T-helper 9 cell (primary cell): ENCODE measurements at places on chromosomes 11 and 22.

DNA sequence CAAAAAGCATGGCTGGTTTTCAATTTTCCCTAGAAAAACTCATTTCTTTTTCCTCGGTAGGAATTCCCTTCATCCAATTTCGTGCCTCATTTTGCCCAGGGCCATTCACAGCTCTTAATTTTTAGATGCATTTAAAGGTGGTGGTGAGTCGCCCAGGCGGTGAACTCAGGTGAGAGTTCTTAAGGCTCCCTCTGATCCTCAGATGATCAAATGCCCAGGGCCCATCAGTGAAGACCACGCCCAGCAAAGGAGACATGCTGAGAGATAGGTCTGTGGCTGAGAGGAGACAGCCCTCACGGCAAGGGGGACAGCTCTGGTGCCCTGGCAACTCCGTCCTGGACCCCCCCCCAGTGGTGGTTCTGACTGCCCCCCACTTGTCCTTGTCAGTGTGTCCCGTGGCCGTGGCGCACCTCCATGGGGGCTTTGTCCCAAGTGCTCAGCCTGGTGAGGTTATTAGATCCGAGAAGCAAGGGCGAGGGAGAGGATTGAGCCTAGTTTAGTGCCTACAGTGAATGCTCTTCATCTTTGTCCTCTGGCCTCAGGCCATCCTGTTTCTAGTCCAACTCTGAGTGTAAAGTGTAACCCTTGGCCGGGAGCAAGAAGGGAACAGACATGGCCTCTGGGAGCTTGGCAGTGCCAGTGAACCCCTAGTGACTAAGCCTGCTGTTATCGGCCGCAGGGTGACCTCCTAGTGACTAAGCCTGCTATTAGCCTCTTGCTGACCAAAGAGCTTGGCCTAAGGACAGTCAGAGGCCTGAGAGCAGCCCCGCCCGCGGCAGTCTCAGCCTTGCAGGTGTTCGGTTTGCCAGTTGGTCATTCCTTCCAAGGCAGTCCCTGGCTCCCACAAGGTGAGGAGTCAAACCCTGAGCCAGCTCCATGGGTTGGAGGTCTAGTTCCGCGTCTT, 83.5 kb downstream of the CTTN start:
- DNase-seq: no peak

DNA sequence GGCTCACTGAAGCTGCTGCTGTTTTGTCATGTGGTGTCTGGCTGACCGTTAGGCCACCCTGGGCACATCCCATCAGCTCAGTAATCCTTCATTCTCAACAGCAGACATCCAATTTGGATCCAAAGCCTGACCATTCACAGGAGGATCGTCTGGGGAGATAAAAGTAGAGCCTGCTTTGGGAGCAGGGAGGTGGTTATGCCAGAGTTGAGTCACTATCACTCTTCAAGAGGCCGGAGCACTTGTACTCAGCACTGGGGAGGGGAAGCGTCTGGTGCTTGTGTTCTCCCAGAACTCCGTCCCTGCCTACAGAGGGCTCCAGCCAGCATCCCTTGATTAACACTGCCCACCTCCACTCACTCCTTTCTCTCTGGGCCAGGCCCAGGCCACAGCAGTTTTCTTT, 382.6 kb downstream of the OPCML start:
- DNase-seq: no peak

GRCh38 chr11:126405374-126405773, 49.9 kb downstream of the ST3GAL4 start:
- no peak for DNase-seq

- DNase-seq: no peak
Observed at GRCh38 chr11:61034111-61034510, 62.6 kb downstream of the CD6 start.

DNA sequence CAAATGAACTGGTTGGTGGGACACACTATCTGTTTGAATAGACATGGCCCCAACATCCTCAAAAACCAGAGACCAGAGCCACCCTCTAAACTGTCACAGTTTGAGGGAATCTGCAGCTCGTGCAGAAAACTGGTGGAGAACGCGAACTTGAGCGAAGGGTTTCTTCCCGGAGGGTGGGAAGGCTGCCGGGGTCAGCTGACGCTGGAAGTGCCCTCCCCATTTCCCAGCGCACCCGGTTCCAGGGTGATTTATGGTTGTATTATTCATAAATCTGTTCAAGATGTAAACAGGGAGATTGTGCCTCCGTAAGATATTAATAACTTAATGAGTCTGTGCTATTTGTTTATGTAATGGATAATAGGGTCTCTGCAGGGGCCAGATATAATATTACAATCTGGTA, 1396.7 kb downstream of the BRD1 start:
- no peak for DNase-seq

GRCh38 chr22:24503137-24503842, 8.2 kb downstream of the UPB1 start:
- DNase-seq: peak; percentile 48

DNA sequence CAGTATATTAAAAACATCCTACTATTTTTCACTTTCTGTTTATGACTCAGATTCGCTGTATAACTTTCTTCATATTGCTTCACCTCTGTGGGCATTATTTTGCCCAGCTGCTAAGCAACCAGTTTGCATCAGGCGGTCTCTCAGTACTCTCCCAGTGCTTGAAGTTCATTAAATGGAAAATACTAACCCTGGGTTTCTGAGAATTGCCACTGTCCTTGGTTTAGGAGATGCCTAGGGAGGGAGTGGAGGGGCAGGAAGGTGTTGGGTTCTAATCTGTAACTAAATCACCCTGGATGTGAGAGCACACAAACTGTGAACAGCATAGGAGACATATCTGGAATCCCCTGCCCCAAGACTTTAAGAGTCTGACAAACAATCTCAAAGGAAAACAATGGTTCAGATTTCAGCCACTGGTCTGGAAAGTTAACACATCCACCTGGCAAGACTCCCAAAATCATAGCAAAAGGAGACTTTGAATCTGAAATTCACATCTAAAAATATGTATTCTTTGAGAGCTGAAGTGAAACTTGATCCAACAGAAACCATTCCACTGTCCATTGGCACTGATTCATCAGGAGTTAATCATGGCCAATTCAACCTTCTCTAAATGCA, 540.0 kb downstream of the SOX6 start:
- DNase-seq: no peak

DNA sequence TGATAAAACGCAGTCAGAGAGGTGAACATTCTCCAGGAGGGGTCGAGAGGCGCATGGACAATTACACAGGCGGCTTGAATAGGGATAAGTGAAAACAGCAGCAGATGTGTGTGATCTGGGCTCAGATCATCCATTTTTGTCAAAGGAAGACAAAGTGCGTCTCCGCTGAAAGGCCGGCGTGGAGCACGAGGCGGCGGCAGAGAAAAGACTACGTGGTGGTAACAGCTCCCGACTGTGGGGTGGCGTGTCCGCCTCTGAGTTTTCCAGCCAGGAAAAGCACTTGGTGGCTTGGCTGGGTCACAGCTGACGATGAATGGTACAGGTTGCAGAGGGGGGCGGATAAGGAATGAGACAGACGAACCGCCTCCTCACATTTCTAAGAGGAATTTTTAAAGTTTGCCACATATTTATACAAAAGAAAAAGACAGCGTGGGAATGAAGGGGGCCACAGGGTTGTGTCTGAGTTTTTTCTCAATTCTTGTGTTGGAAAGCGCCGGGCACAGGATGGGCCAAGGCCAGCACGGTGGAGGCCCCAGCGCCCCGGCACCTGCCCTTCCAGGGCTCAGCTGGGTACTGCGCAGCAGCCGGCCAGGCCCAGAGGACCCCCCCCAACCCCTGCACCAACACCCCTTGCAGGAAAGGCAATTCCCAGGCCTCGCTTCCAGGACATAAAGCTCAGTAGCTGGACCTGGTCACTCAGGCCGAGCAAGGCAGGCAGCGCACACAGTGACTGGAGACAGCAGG, 80.4 kb downstream of the TRMU start:
- DNase-seq: no peak

GRCh38 chr11:130846606-130847005, 69.7 kb downstream of the SNX19 start:
- no peak for DNase-seq

DNA sequence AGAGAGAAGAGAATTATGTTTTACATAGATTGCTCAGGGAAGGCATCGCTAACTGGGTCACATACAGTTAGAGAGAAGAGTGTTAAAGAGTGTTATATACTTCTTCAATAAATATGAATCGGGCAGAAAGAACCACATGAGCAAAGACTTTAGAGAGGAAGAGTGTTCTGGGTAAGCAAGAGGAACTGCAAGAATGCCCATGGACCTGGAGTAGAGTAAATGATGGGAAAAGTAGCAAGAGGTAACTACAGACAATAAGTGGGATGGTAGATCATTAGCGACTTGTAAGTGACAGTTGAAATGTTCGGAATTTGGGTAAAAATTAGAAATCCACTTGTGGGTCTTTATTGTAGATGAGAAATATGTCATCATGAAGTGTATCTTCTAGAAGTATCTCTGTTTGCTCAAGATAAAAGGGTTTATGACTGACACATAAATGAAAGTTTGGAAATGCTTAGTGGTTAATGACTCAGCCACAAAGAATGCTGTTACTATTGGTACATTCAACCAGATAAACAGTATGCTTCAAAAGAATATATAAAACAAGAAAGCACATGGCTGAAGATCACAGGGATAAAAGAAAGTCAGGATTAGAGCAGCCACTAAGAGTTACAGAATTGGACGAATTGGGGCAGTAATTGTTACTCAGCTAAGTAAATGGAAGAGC, 229.3 kb downstream of the CASP12 start:
- DNase-seq: no peak

DNA sequence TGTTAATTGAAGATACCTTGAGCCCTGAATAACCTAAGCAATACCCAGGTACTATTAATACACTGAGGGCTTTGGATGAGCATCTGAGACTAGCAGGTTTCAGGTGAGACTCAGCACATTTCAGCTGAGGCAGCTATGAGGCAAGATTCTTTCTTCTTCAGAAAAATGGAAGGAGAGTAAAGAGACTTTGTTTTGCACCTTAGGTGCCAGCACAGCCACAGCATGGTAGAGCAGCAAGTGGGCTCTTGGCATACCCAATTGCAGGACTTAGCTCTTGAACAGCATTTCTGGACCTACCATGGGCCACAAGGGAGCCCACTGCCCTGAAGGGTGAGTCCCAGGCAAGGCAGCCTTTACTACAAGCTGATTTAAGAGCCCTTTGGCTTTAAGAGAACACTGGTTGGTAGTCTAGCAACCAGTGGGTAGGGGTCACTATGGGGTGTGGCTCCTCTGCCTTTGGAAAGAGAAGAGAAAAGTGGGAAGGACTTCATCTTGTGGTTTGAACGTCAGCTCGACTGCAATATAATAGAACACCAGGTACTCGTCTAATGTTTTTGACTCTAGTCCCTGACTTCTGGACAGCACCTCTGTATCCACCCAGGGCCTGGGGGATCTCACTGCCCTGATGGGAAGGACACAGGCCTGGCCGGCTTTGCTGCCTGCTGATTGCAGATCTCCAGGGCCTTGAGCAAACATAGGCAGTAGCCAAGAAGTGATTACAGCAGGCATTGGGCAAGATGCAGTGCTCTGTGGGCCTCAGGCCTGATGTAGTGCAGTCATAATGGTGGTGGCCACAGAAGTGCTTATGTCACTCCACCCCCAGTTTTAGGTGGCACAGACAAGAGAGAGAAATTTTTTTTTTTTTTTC, 73.3 kb downstream of the GLYATL1 start:
- DNase-seq: no peak

DNA sequence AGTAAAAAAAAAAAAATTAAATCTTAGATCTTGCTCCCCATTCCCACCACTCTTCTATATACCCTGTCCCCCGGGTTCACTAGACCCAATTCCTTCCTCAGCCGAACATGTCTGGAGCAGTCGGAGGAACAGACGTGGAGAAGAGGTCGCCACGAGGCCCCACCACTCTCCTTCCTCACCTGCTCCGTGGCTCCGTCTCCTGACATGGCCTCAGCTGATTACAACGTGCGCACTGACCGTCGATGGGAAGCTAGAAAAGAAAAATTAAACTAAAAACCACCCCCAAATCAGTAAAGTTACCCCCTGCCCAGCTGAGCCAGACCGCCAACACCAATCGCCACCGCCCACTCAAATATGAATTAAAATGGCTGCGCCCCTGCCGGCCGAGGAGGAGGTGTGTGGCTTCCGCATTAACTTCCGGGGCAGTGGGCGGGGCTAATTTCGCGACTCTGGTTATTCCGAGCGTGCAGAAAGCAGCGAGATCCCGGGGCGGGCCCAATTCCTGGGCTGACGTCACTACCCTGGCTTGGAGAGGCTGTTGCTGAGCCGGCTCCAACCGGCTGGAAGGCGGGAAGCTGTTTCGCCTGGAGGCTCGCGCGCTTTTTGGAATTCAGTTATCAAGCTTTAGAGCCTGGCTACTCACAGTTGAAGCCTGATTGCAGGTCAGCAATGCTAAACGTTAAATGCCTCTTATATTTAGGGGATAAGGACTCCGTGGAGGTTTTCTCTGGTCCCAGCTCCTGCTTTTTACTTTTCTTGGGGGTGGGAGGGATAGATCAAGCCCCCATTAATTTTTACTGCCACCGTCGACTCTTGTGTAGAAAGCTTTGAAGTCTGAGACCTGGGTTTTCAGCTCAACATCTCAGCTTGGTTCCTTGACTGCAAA, at the start of gene CSTF3:
CSTF3 (minus strand) TSS at position 361 of the 886 bp plus-strand sequence; CDS start at position 206, 155 bp downstream.
- DNase-seq: peak; percentile 98

- peak; percentile 48 for DNase-seq
Observed at GRCh38 chr11:64868904-64869570, 9.4 kb downstream of the EHD1 start.

DNA sequence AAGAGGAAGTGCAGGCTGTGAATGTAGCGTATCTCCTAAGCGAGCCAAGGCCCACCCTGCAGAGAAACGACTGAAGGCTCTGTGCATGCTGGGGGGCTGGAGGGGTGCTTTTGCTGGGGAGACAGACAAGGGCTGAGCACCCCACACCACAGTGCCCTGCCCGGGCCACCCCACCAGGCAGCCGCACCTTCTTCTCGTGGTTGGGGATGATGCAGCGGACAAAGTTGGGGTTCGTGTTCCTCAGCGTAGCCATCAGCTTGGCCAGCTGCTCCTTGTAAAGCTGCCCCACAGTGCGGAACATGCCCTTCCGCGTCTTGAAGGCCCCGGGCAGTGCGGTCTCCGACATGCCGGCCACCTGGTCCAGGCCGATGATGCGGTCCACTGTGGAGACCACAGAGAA, 53.3 kb downstream of the APOL1 start:
- DNase-seq: no peak

DNA sequence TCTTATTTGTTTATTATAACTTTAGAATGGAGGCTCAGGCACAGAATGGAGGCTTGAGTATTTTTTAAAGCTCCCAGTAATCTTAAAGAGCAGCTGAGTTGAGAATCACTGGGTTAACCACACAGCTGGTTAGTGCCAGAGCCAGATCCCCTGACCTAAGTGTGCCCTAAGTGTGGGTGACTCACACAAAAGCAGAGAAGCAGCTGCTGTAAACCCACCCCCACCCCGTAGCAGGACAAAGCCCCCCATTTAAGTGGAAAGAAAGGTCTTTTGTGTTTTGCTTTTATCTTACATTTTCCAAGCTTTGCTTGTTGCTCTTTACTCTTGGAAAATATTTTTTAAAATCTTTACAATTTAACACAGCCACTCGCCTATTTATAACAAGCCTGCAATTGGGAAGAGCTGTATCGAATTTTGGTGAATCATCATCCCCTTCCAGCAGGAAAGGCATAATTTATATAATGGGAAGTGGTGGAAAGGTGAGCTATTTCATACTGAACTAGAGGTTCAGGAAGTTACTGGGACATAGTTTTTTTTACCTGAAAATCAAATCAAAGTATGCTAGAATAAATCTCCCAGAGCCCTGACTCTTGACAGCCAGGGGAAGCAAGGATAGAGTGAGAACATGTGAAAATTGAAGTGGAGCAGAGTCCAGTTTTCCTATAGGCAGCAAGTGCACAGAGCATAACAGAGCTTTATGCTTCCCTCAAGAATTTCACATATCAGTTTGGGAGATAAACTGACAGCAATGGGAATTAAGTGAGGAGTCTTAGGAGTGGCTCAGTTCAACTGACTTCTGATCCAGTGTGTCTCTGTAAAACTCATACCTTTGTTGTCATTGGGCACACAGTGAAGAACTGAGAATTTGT, 405.7 kb downstream of the AASDHPPT start:
- DNase-seq: no peak
